ENCODE measurements at places on chromosomes 2 and 18.

- H3K27me3 ChIP-seq: no peaks in the 10 kb centered on the region
- DNase-seq: no peak
- H3K4me3 ChIP-seq: no peak overlapping the region
- H3K27ac ChIP-seq: no peak overlapping the region
- H3K4me1 ChIP-seq: no peaks in the 10 kb centered on the region
- no peaks in the 10 kb centered on the region for H3K36me3 ChIP-seq
Measured at GRCh38 chr2:86512034-86512433, 51.2 kb downstream of the CHMP3 start.

GRCh38 chr18:28045176-28045810, 131.6 kb downstream of the CDH2 start:
- H3K4me1 ChIP-seq: no peaks in the 10 kb centered on the region
- H3K27ac ChIP-seq: no peak overlapping the region
- no peaks in the 10 kb centered on the region for H3K36me3 ChIP-seq
- no peak overlapping the region for H3K4me3 ChIP-seq
- DNase-seq: no peak

GRCh38 chr2:120825370-120826259, 89.9 kb downstream of the GLI2 start:
- H3K4me3 ChIP-seq: no peak overlapping the region
- H3K27ac ChIP-seq: no peak overlapping the region
- H3K27me3 ChIP-seq: no peaks in the 10 kb centered on the region

DNA sequence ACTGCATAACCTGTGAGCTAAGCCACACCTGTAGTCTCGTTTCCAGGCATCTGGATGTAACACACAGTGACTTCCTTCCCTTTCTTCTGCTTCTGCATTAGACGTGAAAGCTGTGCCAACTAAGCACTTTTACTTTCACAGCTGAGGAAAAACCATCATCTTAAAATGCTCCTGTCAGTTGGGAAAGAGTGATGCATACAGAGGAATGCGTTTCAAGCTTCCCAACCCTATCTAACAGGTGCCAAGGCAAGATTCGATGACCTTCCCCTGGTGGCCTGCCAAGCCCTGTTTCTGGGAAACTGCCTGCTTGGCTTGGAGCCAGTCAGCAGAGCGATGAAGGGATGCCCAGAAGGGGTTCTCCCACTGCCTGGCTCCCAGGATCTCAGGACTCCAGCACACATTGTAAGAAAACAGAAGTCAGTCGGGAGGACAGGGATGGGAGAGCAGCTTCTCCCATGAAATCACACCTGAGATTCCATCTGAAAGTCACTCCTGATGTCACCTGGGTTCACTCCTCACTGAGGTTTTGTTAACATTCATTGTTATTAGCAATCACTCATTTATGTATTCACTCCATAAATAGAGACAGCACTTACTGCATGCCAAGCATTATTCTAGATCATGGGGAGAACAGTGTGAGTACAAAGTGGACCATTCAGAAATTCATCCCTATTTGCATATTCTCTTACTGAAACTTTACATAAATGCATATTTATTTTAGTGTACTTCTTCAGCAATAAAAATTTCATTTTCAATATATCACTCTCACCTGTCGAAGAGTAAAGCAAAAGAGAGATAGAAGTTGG, 64.1 kb downstream of the DTNA start:
- DNase-seq: peak; percentile 36
- H3K4me3 ChIP-seq: no peak overlapping the region
- H3K27me3 ChIP-seq: no peaks in the 10 kb centered on the region

GRCh38 chr2:156057647-156058046, 274.9 kb downstream of the NR4A2 start:
- no peak for DNase-seq
- H3K27me3 ChIP-seq: no peaks in the 10 kb centered on the region
- H3K27ac ChIP-seq: no peak overlapping the region
- no peaks in the 10 kb centered on the region for H3K36me3 ChIP-seq
- no peak overlapping the region for H3K4me3 ChIP-seq

- no peak overlapping the region for H3K4me3 ChIP-seq
- H3K36me3 ChIP-seq: no peaks in the 10 kb centered on the region
- no peak overlapping the region for H3K27ac ChIP-seq
- H3K4me1 ChIP-seq: no peaks in the 10 kb centered on the region
- H3K27me3 ChIP-seq: no peaks in the 10 kb centered on the region
- DNase-seq: no peak
Measured at GRCh38 chr2:126910637-126911036, 11.9 kb downstream of the TEX51 start.

- H3K4me3 ChIP-seq: no peak overlapping the region
- no peak for DNase-seq
- H3K4me1 ChIP-seq: no peaks in the 10 kb centered on the region
- no peaks in the 10 kb centered on the region for H3K27me3 ChIP-seq
- no peaks in the 10 kb centered on the region for H3K36me3 ChIP-seq
Measured at GRCh38 chr2:1655461-1655860, 88.9 kb downstream of the PXDN start.

- no peak for DNase-seq
- H3K4me1 ChIP-seq: no peaks in the 10 kb centered on the region
- no peaks in the 10 kb centered on the region for H3K27me3 ChIP-seq
- H3K27ac ChIP-seq: no peak overlapping the region
Measured at GRCh38 chr2:30481323-30481800, 34.3 kb downstream of the LCLAT1 start.

DNA sequence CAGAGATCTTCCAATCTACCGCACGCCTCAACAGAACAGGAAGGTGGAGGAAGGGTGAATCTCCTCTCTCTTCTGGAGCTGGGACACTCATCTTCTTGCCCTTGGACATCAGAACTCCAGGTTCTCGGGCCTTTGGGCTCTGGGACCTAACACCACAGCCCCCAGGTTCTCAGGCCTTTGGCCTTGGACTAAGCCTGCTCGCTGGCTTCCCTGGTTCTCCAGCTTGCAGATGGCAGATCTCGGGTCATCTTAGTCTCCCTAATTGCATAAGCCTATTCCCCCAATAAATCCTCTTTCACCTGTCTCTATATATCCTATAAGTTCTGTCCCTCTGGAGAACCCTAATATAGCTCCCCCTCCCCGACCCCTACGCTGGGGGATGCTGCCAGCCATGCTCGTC, 14.8 kb downstream of the HS6ST1 start:
- DNase-seq: no peak
- no peak overlapping the region for H3K27ac ChIP-seq
- H3K4me3 ChIP-seq: no peak overlapping the region
- no peaks in the 10 kb centered on the region for H3K27me3 ChIP-seq
- H3K36me3 ChIP-seq: no peaks in the 10 kb centered on the region

GRCh38 chr18:79662439-79662838, 17.2 kb upstream of the CTDP1 start:
- DNase-seq: no peak
- H3K4me3 ChIP-seq: no peak overlapping the region
- no peak overlapping the region for H3K27ac ChIP-seq
- H3K36me3 ChIP-seq: no peaks in the 10 kb centered on the region
- no peaks in the 10 kb centered on the region for H3K27me3 ChIP-seq
- H3K4me1 ChIP-seq: no peaks in the 10 kb centered on the region

DNA sequence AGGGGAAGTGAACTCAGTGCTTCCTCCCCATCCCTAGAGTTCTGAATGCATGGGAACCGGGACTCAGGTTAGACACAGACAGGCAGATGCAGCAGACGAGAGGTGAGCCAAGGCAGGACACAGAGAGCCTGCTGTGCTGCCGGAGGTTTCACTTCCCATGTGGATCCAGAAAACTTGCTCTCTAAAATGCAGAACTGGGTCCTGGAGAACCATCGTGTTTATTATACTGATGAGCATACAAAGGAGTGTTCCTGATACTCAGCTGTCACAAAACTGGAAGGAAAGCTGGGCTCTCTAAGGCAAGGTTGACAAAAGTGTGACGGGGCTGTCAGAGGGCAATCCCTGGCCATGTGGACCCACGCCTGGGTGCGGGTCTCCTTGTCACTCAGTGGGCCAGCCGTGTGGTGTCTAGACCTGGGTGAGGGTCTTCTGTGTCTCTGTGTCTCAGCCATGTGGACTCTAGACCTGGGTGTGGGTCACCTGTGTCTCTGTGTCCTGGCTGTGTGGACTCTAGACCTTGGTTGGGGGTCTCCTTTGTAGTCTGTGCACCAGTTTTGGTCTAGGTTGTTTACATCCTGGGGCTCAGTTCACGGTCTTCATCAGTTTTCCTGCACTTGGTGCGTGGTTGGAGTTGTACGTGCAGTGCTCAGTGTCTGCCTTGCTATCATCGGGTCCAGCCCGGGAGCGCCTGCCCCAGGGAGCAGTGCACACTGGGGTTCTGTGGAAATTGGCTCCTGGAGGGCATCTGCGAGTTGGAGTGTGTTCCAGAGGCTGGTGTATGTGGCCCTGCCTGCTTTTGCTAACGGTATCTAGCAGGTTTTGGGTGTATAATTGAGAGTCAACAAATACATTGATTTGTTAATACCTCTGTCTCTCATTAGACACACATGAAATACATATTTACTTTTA, 141.1 kb downstream of the ATP9B start:
- H3K4me3 ChIP-seq: no peak overlapping the region
- H3K36me3 ChIP-seq: no peaks in the 10 kb centered on the region
- DNase-seq: no peak

GRCh38 chr2:98730707-98731040, 258 bp downstream of the MGAT4A start:
- peak overlapping the region; percentile 47 for H3K4me3 ChIP-seq
- DNase-seq: peak; percentile 55
- no peaks in the 10 kb centered on the region for H3K27me3 ChIP-seq
- peak overlapping the region; percentile 86 for H3K27ac ChIP-seq

GRCh38 chr2:205580212-205580987, 101.9 kb upstream of the NRP2 start:
- no peak for DNase-seq
- H3K4me1 ChIP-seq: no peaks in the 10 kb centered on the region
- no peak overlapping the region for H3K4me3 ChIP-seq
- H3K36me3 ChIP-seq: no peaks in the 10 kb centered on the region

DNA sequence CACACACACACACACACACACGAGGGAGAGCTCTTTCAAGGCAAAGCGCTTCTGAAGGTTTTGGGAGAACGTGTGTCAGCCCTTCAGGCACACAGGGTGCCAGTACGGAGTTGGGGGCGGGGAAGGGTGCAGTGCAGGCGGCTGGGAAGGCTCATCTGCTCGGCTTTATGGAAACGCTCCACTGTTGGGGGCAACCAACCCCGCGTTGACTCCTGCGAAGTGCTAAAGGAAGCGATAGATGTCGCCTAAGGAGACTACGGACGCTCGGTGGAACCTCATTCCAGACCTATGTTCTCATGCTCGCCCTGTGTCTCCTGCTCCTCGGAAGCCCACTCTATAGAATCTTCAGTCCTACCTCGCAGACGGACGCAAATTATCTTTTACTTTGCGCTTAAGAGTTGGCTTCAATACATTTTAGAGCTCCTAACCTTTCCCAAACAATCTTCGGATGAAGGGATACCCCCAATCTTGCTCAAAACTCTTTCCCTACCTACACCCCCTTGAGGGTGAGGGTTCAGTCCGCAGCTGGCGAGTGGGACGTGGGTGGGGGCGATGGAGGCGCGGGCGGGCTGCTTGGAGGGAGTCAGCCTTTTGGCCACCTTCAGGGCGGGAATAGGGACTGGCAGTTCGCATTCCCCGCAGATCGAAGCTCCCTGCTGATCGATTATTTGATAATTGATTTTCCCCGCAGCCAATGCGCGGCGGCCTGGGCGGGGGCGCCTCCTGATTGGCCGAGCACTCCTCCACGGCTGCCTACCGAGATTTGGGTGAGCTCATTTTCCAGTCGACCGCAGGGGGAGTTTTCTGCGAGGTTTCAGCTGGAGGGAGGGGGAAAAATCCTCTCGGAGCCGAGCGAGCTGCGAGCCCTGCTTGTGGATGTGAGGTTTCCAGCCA, 1.9 kb upstream of the MEIS1 start:
- peak; percentile 94 for DNase-seq
- H3K27ac ChIP-seq: peak overlapping the region; percentile 100
- H3K4me3 ChIP-seq: peak overlapping the region; percentile 97
- H3K36me3 ChIP-seq: no peaks in the 10 kb centered on the region
- H3K27me3 ChIP-seq: no peaks in the 10 kb centered on the region

- H3K36me3 ChIP-seq: no peaks in the 10 kb centered on the region
- no peaks in the 10 kb centered on the region for H3K27me3 ChIP-seq
- H3K4me3 ChIP-seq: no peak overlapping the region
- H3K4me1 ChIP-seq: no peaks in the 10 kb centered on the region
- H3K27ac ChIP-seq: no peak overlapping the region
Measured at GRCh38 chr18:56120782-56121181, 517.6 kb downstream of the TXNL1 start.

GRCh38 chr2:187586011-187586641, 31.9 kb upstream of the TFPI start:
- H3K4me1 ChIP-seq: no peaks in the 10 kb centered on the region
- H3K27ac ChIP-seq: no peak overlapping the region
- H3K36me3 ChIP-seq: no peaks in the 10 kb centered on the region
- no peak overlapping the region for H3K4me3 ChIP-seq

DNA sequence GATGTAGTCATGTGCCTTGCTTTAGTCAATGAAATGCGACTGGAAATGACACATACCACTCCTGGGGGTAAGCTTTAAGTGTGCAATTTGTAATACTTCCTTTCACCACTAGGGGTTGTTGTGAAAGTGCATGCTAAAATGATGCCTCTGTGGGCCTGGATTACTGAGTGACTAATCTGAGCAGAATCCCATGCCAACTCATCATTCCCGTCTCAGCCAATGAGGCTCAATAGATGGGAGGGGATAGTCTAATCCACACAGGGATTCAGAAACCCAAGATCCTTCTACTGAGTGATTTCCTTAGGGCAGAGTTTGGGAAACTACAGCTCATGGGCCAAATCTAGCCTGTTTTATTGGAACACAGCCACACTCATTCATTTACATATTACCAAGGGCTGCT, 54.0 kb downstream of the HRH4 start:
- no peak for DNase-seq
- H3K4me1 ChIP-seq: no peaks in the 10 kb centered on the region
- H3K4me3 ChIP-seq: no peak overlapping the region
- H3K27me3 ChIP-seq: no peaks in the 10 kb centered on the region
- no peaks in the 10 kb centered on the region for H3K36me3 ChIP-seq

GRCh38 chr2:55840460-55840859, 83.1 kb downstream of the EFEMP1 start:
- H3K4me3 ChIP-seq: no peak overlapping the region
- no peaks in the 10 kb centered on the region for H3K4me1 ChIP-seq
- no peak for DNase-seq
- H3K36me3 ChIP-seq: no peaks in the 10 kb centered on the region
- H3K27ac ChIP-seq: no peak overlapping the region

DNA sequence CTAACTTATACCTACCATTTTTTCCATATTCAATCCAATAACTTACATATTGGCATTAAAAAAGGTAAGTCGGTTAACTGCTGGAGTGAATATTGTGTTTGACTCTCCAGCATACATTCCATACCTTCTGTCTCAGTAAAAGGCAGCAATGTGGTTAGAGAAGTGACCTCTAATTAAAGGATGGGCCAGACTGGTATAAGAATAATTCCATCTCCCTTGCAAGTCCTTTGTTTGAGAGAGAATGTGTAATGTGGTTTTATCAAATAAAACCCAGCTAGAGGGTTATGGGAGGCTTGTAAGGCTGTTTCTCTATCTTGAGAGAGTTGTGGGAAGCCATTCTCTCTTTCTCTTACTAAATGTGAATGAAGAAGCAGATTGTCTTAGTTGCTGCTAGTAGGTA, 289.3 kb upstream of the TCF4 start:
- no peak overlapping the region for H3K27ac ChIP-seq
- no peaks in the 10 kb centered on the region for H3K36me3 ChIP-seq
- H3K4me1 ChIP-seq: no peaks in the 10 kb centered on the region
- no peak overlapping the region for H3K4me3 ChIP-seq

Measured in uterus (tissue), 4 donors.